ENCODE measurements at places on chromosomes 6 and 20. TPM values are rescaled to one million over a fixed set of nuclear protein-coding genes. Genes with fewer than 3 reads are reported as not detected.

- no peak for DNase-seq
Measured at GRCh38 chr6:25369036-25369432, 89.9 kb downstream of the CARMIL1 start.

DNA sequence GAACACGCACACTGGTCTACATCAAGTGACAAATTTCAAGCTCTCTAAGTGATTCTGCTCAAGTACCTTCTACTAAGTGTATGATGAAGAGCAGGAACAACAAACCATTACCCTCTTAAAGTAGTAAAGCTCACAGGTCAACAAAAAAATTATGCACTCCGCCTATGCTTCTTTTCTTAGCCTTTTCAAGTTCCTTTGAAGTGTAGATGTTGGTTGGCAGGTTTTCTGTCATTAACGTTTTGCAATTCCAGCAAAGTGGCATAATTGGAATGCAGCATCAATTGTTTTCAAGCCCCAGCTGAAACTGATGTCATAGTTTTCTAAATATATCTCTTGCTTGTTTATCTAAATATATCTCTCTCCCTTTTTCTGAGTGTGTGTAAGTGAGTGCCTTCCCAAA is 396.9 kb upstream of the EYS start:
- no peak for DNase-seq

GRCh38 chr6:42771741-42772100 is 10.1 kb upstream of the BICRAL start:
- DNase-seq = no peak

- DNase-seq = no peak
Measured at GRCh38 chr20:46209930-46210671, 92.0 kb downstream of the CD40 start.

DNA sequence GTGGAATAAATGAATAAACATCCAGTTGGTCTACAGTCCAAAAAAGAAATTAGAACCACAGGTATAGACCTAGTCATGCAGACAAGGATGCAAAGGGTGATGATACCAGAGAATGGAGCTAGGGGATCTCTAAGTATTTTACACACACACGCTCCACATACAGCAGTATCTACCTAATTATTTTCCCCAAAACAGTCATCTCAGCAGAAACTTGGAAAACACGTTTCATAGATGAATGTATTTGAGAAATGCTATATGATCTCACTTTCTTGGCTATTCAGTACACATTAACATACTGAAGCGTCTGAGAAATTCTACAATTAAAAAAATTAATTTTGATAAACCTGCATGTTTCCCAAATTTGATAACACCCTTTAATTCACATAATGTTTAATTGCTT is 155.3 kb downstream of the MTFR2 start:
- no peak for DNase-seq

DNA sequence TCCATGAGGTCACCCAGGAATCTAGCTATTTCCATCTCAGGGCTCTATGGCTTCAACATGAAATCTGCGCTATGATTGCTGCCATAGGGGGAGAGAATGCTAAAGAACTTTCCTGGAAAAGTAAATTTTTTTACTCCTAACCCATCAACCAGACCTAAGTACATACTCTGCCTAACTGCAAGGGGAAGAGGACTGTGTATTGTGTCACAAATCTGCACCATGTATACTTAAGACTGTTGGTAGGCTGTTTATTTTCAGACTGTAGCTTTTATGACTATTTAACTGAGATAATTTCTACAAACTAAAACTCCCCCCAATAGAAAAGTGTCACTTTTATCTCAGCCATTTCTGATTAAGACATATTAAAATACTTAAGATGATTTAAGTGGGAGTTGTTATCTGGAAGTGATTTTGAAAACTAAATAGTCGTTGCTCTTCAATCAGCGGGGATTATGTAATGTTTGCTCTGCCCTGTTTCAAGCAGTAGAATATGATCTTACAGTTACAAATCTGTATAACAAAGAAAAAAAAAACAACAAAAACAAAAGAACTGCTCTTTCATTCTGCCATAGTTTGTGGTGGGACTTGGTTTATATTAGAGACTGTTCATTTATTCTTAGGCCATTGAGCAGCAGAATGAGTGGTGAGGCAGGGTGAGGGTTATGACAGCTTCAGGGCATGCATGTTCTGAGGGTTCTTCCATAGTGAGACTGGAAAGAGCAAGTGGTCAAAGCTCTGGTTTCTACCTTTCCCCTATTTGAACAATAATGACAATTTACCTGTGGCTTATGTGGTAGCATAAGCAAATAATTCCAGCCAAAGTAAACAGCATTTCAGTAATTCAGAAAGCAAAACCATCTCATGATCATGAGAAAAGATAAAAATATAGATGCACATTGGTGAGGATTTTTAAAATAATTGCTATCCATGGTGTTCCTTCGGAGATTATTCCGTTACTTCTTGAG is 126.3 kb upstream of the CEP162 start:
- DNase-seq = no peak

DNA sequence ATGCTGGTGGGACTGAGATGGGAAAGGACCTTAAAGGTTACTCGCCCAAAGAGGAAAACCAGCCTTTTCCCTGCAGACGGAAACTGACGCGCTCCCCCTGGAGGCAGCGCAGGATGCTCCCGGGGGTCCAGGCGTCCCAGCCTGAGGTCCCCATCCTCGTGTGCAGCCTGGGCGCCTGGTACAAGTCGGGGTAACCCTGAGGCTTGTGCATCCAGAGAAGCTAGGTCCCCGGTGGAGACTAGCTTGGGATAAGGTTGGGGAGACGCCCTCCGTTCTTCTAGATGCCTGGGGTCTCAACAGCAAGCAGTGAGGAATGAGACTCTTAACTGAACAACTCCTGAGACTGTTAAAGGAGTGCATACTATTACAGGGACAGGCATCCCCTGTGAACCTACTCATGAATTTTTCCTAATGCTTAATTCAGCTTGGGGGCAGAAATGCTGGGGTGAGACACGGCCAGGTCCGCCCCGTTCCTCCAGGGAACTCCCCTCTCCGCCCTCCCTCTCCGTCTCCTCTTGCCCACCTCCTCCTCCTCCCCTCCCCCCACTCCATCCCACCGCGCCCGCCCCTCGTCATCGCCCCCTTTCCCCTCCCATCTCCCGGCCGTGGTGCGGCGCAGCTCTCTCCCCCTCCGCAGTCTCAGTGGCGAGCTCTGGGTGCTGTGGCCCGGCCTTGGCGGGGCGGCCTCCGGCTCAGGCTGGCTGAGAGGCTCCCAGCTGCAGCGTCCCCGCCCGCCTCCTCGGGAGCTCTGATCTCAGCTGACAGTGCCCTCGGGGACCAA is at the start of gene PRSS35:
TSS of gene PRSS35 (plus strand) at position 634 of the 781 bp plus-strand sequence. CDS start 10,908 bp downstream, outside the sequence.
- DNase-seq = peak; percentile 60

DNA sequence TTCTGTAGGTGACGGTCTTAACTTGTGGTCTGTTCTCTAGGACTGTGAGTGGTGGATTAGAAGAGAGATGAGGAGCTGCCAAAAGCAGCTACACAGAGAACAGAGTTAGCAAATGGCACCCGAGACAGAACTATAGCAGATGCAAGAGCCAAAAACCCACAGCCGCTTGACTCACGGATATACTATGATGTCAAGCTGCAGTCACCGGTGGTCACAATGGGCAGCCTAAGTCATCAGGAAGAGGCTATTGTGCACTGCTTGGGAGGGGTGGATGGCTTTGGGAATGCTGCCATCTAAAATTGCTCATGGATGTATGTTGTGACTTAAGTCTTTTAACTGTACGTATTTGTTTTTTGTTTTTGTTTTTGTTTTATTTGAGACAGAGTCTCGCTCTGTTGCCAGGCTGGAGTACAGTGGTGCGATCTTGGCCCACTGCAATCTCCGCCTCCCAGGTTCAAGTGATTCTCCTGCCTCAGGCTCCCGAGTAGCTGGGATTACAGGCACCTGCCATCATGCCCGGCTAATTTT is at the start of gene GTSF1L:
TSS of gene GTSF1L (minus strand) at position 192 of the 528 bp plus-strand sequence. CDS start 308 bp downstream, outside the sequence.
- peak; percentile 76 for DNase-seq

- DNase-seq = no peak
Measured at GRCh38 chr6:153698637-153699036, 340.4 kb upstream of the OPRM1 start.

The MGME1 gene
- 7.9 TPM for total RNA-seq

The FKBP1C gene
- total RNA-seq = 3.4 TPM

DNA sequence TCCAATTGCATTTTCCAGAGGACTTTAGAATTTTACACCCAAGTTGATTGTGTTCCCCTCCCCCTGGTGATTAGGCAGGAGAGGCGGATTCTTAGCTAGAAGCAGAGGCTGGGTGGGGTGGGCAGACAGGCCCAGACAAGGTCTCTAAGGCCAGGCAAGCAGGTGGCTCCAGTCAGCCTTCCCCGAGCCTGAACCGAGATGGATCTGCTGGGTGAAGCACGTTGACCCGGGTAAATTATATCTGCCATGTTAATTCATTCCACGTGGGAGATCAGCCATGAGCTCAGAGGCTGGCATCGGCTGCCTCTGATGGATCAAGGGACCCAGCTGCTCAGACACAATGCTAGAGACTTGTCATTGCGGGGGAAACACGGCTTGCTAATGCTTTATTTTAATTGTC is 159.5 kb upstream of the MAFB start:
- no peak for DNase-seq

DNA sequence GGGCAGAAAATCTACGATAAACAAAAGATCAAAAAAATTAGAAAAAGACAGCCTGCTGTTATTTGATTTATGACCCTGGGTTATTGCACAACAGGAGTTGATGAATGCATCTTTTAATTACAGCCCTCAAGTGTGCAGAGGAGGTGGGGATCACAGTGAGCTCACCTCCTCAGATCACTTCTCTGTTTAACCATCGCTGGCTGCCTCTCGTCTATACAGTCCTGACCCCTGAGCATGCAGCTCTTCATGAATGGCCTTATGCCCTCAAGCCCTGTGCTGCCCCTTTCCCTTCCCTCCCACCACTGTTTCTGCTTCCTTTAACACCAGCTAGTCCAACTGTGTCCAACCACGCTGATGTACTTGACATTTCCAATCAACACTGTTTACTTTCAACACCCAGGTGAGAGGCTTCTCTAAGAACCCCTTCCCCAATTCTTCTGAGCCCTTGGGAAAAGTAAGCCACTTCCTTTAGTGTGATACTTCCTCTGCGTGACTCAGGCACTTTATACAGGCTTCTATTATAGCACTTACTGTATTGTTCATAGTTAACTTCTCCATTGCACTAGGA is 60.6 kb upstream of the RIPOR2 start:
- DNase-seq = no peak

The TFAP2D gene
- total RNA-seq = not detected

The C20orf173 gene
- not detected for total RNA-seq

GRCh38 chr20:24662752-24663365 is 193.4 kb downstream of the SYNDIG1 start:
- DNase-seq = no peak

DNA sequence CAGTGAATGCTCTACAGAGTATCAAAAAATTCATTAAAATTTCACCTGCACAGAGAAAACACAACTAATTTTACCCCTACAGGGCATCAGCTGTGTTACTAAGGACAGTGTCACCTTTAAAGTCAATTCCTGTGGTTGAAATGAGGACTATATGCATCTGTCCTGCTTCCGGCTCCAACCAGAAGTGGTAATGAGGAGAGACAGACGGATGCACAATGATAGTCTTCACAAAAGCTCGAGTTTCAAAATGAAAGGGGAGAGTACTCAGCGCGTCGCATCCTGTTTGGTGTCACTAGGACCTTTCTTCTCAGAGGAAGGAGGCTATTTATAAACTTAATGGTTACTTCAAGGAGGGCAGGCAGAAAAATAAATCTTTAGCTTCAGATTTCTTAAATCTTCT is 86.5 kb downstream of the LYRM4 start:
- peak; percentile 56 for DNase-seq

GRCh38 chr6:52787917-52788316 is 15.7 kb downstream of the GSTA1 start:
- DNase-seq = no peak

The GNMT gene
- under 0.01 TPM for total RNA-seq

DNA sequence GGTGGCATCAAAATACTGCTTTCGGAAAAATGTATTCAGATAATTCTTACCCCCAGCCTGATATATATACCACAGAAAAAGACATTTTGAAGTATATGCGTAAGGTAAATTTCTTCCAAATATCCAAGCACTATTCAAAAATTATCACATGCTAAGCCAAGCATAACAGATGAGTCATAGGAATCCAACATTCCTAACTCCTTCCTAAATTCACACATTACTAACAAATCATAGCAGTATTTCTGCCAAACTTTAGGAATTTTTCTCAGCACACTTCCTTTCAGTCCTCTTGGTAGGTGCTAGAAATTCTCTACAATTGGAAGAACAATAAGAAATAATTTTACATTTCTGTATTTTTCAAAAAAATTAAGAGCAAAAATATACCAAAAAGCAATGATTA is 417.5 kb downstream of the EYS start:
- peak; percentile 64 for DNase-seq

The SIRPB2 gene
- total RNA-seq = 0.20 TPM

DNA sequence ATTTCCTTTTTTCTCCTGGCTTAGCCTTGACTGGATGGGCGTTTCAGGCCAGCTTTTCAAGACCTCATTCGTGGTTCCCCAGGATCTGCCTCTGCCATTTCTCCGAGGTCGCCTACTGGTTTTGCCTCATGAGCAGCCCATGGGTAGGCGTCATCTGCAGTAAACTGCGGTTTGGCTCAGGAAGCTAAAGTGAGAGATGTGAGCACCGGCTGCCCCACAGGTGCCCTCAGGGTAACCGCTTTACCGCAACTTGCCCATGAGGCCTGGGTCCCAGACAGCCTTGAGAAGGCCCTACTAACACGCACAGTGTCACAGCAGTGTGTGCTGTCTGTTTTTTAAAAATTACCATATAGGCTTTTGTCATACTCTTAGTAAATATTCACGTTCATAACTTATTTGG is 53.4 kb upstream of the TBXT start:
- no peak for DNase-seq

The AHCY gene
- 56.2 TPM for total RNA-seq

GRCh38 chr6:167979436-167980139 is 17.9 kb upstream of the KIF25 start:
- no peak for DNase-seq

GRCh38 chr6:159220093-159220492 is 50.9 kb downstream of the FNDC1 start:
- DNase-seq = no peak

DNA sequence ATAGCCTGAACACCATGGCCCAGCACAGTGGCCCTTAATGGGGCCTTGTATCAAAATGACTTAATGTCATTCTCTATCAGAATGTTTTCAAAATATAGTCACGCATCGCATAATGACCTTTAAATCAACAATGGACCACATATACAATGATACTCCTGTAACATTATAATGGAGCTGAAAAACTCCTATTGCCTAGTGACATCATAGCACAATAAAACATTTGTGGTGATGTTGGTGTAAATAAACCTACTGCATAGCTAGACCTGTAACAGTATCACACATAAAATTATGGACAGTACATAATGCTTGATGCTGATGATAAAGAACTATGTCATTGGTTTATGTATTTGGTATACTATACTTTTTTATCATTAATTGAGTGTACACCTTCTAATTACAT is 9.3 kb downstream of the ELOVL5 start:
- no peak for DNase-seq

- DNase-seq = no peak
Measured at GRCh38 chr20:63854069-63854765, 7.1 kb upstream of the ABHD16B start.

The PRICKLE4 gene
- 5.2 TPM for total RNA-seq
